ENCODE measurements at places on chromosomes 5 and 9. TPM values are rescaled to one million over a fixed set of nuclear protein-coding genes. Genes with fewer than 3 reads are reported as not detected.

GM2A gene
- total RNA-seq: 19.5 TPM

LRRC70 gene
- total RNA-seq: 0.85 TPM

SOWAHA gene
- total RNA-seq: not detected

ENTREP1 gene
- not detected for total RNA-seq

IFNK gene
- not detected for total RNA-seq

PCSK5 gene
- total RNA-seq: 3.9 TPM

SIT1 gene
- 195 TPM for total RNA-seq

NACC2 gene
- total RNA-seq: 4.4 TPM

SLC4A9 gene
- 0.35 TPM for total RNA-seq

CARTPT gene
- total RNA-seq: not detected

NKD2 gene
- 1.4 TPM for total RNA-seq
